ENCODE measurements at places on chromosomes 11 and 22.

GRCh38 chr22:35498026-35498800, 42.4 kb upstream of the RASD2 start:
- DNase-seq = no peak

- peak; percentile 37 for DNase-seq
These were observed 51.2 kb upstream of the ARHGAP20 start for GRCh38 chr11:110763249-110764011.

DNA sequence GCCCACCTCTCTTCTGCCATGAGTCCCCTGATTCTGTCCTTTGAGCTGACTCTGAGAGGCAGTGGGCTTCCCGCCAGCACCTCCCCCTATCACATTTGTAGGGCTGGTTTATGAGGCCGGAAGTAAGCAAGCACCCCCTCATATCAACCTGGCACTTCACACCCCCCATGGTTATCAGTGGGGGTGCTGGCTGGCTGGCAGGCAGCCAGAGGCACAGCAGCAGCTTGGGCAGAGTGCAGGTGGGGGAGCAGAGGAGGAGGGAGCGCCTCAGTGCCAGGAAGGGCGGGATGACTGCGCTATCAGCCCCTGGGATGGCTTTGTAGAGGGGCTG, 22.9 kb upstream of the CHRM4 start:
- peak; percentile 87 for DNase-seq

DNA sequence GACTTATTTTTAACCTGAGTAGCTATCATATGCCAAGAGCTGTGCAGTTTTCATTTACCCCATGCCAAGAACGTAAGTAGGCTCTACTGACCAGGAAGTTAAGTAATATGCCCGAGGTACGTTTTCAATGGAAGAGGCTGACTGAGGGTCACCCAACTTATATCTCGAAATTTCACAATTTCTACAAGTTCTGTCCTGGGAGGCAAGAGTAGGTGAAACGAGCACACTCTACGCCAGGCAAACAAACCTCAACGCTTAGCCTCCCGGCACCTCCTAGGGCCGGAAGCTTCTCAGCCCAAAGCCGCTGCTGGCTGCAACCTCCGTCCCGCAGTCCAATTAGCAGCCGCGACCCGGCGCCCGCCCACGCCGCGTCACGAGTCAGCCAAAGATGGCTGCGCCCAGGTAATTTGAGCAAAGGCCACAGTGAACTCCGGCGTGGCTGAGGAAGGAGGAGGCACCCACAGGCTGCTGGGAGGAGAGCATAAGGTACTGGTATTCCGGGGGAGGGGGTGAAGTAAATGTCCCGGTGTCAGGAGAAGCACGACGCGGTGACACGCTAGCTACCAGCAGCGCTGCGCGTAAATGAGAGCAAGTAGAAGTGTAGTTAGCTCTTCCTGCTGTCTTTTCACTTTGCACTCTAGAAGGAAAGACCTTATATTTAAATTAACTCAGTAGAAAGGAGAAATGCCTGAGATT, at the start of gene TMEM126A:
Gene TMEM126A, plus strand, starts transcription at position 364 of the 696 bp plus-strand sequence. CDS start 2,289 bp downstream, outside the sequence.
- DNase-seq = peak; percentile 100

- DNase-seq = no peak
These were observed 14.8 kb upstream of the MRGPRF start for GRCh38 chr11:69027704-69028372.

- peak; percentile 46 for DNase-seq
These were observed 20.2 kb upstream of the SHISAL1 start for GRCh38 chr22:44332946-44333345.
